Muscle of arm (tissue), 14 donors: ENCODE measurements at places on chromosomes 16 and 17. TPM values are rescaled to one million over a fixed set of nuclear protein-coding genes. Genes with fewer than 3 reads are reported as not detected.
A peak's percentile ranks its signal among the peaks of the same experiment; 100 is the strongest.

GRCh38 chr17:39077866-39078265, 73.6 kb downstream of the PLXDC1 start:
- DNase-seq, result no peak

- peak; percentile 44 for DNase-seq
Measured at GRCh38 chr17:81923302-81924260, 4.0 kb downstream of the MAFG start.

DNA sequence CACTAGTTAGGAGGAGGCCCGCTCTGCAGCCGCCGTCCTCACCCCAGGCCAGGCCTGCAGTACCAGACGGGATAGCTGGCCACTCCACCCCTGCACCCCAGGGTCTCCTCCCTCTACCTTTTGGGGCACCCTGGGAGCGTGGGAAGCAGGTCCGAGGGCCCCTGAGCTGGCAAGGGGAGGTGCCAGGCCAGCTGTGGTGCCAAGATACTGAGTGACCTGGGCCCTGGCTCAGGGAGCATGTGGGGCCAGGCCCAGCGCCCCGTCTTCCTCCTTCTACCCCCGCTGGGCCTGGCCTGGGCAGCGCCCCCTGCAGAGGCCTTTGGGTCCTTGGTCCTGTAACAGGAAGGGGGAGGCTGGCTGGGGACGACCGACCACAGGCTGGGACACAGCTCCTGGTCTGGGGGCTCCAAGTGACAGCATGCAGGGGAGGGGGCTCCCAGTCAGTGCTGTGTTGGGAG, 13.0 kb downstream of the PAM16 start:
- DNase-seq, result no peak

DNA sequence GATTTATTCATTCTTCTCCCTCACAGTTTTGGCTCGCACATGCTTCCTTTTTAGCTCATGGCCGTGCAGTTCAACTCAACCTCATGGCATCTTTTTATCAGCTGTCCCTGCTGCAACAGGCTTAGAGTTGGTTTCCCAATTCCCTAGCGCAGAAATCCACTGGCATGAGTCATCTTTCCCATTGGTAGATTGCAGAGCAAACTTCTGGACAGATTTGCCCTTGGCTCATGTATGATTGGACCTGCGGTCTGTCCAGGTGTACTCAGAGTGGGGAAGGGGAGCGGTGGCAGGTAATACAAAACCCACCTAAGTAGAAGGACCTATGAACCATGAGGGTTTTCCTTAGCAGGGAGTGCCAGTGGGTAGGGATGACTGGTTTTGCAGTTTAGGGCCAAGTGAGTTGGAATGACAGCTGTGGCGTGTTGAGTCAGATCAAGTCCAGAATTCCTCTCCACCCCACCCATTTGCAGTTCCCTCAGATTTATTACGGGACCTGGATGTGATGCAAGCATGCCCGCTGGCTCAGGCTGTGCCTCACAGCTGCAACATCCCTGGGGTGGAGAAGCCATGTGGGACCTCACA, 584.7 kb downstream of the WWOX start:
- DNase-seq, result no peak

The RHBDF1 gene
- polyA plus RNA-seq, result 50.2 TPM

The WFIKKN1 gene
- polyA plus RNA-seq, result 0.38 TPM

GRCh38 chr17:31511580-31511979, 120.1 kb downstream of the RAB11FIP4 start:
- DNase-seq, result no peak

GRCh38 chr17:8923762-8924161, 41.7 kb downstream of the PIK3R5 start:
- no peak for DNase-seq

DNA sequence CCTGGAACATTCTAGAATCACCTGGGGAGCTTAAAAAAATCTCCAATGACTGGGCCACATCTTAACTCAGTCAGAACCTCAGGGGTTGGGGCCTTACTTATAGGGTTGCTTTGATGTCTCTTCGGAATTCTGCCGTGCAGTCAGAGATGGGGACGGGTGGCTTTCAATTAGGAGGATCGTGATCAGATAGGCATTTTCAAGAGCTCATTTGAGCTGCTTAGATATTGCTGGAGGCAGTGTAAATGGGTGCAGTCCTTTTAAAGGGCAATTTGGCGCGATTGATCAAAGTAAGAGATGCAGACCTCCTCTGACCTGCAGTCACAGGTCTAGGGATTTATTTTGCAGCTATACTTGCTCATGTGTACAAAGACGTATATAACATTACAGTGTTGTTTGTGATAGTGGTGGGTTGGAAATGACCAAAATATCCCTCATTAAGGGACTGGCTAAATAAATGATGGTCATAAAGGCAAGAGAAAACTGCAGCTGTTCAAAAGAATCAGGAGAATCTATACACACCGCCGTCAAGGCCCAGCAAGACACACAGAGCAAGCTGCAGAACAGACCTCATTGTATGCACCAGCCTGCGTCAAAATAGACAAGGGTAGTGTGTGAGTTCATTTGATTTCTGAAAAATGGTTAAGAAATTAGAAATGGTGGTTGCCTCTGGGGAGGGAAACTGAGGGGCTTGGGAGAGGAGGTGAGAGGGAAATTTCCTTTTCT, 6.3 kb upstream of the KCNG4 start:
- DNase-seq, result no peak

DNA sequence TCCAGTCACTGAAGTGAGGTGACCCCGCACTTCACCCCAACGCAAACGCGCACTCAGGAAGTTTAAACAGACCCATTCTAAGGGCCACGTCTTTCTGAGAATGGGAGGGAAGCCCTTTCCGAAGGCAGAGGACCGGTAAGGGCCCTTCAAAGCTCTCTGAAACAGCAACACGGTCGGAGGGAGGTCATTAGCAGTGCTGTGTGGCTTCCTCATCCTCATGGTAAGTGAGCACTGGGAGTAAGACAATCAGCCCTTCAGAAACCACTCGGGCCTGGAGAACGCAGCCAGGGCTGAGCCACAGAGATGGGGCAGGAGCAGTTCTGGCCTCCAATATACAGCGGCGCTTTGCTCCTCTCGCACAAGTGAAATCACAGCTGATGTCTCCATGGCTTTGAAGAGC, 23.7 kb downstream of the SRL start:
- DNase-seq, result no peak

GRCh38 chr17:64634218-64634617, 27.9 kb downstream of the SMURF2 start:
- DNase-seq, result no peak

- no peak for DNase-seq
Measured at GRCh38 chr16:1341495-1342420, 8.3 kb downstream of the BAIAP3 start.

DNA sequence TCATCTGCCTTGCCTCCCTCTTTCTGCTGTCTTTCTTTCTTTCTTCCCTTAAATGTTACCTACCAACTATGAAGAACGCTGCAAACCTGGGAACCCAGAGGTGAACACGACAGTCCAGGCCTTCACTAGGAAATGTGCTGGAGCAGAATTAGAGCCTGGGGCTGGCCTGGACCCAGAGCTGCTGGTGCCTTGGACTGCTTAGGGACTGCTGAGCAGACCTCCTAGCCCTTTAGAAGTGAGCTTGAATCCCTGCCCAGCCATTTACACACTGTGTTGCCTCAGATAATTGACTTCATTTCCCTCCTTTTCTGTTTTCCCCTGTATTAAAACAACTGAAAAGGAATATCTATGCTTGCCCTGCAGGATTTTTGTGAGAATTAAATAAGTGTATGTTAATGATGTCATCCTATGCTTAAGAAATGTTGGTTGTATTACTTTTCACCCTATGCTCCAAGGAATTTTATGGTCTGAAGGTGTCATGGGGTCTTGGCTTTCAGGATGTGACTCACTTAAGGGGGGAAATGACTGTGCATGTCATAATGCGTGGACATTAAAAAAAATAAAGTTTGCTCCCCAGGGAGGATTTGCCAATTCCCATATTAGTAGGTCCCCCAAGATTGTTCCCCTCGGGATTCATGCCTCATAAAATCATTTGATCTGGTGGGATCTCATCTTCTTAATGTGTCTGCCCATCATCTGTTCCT, 11.5 kb downstream of the CDH13 start:
- DNase-seq, result no peak

DNA sequence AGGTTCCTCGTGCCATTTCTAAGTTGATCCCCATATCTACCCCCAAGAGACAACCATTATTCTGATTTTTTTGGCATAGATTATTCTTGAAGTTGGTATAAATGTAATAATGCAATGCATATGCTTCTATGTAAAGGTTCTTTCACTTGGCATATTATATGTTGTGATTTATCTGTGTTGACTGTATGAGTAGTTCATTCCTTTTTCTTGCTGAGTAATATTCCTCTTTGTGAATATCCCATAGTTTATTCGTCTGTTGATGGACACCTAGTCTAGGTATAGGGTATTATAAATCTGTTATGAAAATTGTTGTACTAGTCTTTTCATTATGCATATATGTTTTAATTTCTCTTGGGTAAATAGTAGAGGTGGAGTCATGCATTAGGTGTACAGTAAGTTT, 36.6 kb downstream of the TANC2 start:
- no peak for DNase-seq

DNA sequence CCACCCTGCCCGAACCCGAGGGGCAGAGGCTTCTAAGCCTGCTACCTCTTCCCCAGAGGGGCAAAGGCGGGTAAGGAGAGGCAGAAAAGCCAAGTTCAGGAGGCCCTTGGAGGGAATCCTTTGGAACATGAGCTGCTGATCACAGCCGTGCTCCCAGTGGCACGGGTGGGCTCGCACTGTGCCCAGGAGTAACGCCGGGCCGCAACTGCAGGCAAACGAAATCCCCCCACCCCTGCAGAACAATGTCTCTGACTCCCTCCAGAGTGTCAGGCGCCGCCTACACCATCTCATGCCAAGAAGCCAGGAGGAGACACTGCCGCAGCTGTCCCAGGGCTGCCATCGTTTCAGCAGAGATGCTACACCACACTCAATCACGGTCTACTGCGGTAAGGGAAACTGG, 8.9 kb downstream of the P4HB start:
- no peak for DNase-seq
